ENCODE measurements at places on chromosomes 5 and 9.
A peak's percentile ranks its signal among the peaks of the same experiment; 100 is the strongest.

DNA sequence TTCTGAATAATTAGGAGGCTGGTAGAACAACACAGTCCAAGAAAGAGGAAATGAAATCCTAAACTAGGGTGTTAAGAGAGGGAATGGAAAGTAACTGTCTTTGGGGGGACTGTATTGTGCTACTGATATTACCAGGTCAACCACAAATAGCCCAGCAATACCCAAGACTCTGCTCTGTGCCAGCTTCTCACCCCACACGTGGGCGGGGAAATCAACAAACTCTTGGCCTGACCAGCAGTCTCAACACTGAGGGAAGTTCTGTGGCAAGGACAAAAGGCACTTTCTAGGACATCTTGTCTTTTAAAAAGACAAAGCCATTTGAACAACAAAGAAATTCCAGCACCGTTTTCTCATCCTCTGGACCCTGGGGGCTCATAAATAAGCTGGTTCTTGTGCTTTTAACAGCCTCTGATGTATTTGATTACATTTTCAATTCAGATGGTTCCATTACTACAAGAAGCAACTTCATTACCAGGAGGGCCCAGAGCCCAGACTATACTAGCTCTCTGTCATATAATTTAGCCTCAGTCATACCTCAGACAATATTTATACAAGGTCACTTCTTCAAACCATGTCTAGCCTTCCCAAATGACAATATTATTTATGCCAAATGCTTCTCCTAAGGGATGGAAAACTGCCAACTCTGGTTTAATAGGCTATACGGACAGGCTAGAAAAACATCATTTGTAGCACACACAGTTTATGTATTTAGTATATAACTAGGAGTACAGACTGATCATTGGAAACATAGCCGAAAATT lies 297.8 kb downstream of the CWC27 start:
- no peak for DNase-seq

GRCh38 chr9:113636165-113636564 lies 172.6 kb downstream of the RGS3 start:
- no peak for DNase-seq

DNA sequence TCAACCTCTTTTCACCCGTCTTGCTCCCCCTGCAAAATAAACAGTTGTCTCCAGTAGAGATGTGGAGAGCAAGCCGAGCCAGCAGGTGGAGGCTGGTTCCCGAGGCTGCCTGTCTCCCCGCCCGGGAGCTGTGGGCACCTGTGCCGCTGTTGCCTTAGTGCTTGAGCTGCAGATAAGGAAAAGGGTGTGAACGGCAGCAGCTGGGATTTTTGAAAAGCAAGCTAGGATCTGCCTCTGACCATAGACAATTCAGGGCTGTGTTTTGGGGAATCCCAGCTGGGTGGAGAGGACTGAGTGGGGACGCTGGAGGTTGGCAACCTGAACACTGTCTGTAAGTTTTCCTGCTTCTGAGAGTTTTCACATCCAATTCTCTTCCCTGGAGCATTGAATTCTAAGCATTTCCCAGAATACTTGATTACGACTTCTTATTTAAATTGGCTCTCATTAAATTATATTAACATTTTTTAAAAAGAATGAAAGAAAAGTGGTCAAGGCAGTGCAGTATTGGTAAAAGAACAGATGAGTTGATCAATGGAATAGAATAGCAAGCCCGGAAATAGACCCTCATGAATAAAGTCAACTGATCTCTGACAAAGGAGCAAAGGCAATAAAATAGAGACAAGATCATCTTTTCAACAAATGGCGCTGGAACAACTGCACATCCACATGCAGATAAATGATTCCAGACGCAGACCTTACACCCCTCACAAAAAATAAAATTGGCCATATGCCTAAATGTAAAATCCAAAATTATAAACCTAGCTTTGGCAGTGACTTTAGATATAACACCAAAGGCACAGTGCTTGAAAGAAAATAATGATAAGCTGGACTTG lies 9.7 kb downstream of the WNK2 start:
- peak; percentile 56 for DNase-seq

DNA sequence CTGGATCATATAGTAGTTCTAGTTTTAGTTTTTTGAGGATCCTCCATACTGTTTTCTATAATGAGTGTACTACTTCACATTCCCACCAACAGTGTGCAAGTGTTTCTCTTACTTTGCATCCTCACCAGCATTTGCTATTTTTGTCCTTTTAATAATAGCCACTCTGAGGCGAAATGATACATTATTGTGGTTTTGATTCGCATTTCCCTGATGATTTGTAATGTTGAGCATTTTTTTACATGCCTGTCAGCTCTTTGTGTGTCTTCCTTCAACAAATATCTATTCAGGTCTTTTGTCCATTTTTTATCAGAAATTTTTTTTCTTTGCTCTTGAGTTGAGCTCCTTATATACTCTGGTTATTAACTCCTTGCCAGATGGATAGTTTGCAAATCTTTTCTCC lies 114.0 kb downstream of the ADAMTSL1 start:
- no peak for DNase-seq

GRCh38 chr5:145407300-145408047 lies 427.7 kb downstream of the PRELID2 start:
- no peak for DNase-seq

DNA sequence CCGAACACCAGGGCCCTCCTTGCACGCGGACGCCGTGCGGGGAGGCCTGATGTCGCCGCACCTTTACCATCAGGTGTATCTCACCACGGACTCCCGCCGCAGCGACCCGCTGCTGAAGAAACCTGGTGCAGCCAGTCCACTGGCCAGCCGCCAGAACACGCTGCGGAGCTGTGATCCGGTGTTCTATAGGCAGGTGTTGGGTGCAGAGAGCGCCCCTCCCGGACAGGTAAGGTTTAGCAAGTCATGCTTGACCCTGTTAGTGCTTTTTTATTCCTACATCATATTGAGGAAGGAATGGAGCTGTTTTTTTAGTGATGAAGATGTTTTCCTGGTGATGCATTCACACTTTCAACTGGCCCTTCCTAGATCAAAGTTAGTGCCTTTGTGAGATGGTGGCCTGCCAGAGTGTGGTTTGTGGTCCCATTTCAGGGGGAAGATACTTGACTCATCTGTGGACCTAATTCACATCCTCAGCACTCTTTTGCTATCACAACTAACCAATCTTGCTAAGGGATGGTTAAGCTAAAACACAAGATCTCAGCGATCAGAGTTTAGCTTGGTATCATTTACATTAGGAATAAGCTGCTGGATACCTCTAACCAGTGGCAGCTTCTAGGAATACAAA lies 2.7 kb downstream of the PCDHGC3 start:
- peak; percentile 70 for DNase-seq

DNA sequence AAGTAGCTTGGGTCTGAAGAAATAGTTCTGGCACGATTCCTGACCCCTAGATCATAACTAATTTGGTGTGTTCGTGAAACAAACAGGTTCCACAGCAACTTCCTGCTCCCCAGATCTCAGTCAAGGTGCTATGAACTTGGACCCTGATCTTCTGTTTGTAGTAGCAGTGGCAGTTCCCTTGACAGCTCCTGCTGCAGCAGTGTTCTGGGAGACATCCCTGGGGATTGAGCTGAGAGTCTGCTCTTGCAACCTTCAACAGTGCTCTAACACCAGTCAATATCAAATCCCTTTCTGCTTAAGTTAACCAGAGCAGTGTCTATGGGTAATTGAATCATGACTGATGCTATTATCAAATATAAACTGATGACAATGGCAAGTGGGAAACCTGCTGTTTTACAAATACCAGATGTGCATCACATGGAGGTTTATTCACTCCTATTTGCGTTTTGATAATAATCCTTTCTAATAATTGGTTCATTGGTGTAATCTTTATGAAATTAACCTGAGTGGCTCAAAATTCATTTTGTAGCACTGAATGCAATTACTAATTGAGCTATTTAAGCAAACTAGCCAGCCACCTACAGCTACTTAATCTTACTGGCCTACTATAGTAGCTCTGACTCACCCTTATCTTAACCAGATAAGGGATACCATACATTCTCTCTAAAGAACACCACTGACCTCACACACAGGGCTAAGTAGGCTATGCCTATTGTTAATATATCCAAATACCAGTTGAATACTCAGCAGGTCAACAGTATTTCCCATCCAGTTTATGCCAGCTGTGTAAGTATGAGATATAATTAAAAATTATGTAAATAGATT lies 21.9 kb downstream of the KDM4C start:
- DNase-seq: no peak

- DNase-seq: no peak
Measured at GRCh38 chr5:119362714-119363113, 6.9 kb downstream of the TNFAIP8 start.

GRCh38 chr5:154570572-154571324 lies 92.7 kb upstream of the HAND1 start:
- DNase-seq: no peak

DNA sequence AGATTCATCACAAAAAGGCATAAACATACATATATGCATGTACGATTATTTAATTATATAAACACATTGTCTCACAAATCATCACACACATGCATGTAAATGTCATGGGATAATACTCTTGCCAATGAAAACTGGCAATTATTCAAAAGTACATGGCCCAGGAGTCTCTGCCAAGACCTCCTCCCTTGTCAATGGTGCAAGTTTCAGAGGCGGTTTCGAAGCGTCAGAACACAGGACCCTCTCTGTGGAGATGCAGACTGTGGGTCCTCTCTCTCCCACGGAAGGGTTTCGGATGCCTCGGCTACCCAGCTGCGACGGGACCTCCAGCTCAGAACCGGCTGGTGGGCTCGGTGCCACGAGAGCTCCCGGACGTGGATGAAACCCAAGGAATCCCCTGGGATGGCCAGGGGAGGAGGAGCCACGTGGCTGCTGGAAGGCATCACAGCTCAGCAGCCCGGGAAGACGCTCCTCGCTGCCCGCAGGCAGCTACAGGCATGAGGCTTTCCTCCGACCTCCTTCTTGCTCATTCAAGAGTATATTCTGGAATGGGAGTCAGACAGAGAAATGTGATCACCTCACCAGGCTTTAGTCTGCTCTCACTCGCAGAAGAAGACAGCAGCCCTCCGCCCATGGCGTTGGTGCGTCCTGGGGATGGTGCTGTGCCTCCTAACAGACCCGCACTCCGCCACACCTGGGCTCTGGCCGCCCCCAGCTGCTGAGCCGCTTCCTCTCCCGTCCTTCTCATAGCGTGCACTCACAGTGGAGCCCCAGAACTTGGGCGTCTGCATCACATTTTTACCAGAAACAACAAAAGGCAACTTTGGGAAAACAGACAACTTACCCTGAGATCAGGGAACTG lies 308.8 kb downstream of the IRX2 start:
- no peak for DNase-seq

DNA sequence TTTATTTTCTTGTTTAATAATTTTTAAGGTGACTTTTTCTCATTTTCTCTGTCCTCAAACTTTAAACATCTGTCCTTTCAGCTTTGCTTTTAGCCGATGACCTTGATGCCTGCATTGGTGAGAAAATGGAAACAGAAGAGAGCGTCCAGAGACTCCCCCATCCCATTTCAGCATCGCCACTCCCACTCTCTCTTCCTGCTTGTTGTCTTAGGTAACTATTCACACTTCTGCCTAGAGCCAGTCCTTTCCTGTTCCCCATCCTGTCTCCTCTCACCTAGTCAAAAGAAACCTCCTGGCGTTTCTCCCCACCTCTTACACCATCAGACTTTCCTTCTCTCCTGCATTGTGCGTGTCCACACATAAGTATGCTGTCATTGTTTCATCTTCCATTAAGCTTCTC lies 124.6 kb downstream of the MAST4 start:
- no peak for DNase-seq

DNA sequence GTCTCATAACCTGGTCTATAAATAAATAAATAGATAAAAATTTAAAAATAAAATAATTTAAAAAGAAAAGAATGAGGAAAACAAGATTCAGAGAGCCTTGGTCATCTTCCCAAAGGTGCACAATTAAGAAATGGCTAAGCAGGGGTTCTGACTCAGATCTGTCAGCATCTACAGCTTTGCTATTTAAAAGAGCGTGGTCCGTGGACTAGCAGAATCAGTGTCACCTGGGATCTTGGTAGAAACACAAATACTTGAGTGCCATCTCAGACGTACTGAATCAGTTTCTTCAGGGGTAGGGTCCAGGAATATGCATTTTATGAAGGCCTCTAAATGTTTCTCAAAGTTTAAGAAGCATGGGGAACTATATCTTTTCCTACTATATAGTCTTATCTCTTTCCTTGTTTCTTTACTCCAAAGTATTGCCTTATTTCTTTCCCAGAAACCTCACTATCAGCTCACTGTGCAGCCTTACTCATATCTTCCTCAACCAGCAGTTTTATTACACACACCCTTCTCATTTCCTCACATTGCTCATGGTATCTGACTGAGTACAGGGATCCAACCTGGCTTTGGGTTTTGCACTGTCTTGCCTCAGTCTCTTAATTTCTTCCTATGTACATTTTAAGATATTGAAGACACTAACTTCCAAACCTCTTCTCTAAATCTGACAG lies 58.6 kb downstream of the TMC1 start:
- no peak for DNase-seq

DNA sequence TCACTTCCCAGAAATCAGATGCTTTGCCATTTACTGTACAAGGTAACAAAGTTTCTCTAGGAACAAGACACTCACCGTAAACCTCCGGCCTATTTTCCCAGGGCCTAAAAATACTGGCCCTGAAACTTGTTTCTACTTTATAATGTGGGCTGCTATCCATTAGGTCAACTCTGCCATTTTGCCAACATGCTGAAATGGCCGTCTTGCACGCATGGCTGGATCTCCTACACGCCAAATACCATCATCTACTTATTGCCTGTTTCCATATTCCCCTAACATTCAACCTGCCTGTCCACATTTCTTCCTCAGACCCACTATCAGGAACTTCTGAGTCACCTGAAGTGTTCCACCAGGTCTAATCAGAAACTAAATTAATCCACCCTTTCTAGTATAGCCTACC lies 4.7 kb downstream of the TBCA start:
- no peak for DNase-seq

- DNase-seq: no peak
Measured at GRCh38 chr5:132260714-132261551, 3.4 kb downstream of the PDLIM4 start.

DNA sequence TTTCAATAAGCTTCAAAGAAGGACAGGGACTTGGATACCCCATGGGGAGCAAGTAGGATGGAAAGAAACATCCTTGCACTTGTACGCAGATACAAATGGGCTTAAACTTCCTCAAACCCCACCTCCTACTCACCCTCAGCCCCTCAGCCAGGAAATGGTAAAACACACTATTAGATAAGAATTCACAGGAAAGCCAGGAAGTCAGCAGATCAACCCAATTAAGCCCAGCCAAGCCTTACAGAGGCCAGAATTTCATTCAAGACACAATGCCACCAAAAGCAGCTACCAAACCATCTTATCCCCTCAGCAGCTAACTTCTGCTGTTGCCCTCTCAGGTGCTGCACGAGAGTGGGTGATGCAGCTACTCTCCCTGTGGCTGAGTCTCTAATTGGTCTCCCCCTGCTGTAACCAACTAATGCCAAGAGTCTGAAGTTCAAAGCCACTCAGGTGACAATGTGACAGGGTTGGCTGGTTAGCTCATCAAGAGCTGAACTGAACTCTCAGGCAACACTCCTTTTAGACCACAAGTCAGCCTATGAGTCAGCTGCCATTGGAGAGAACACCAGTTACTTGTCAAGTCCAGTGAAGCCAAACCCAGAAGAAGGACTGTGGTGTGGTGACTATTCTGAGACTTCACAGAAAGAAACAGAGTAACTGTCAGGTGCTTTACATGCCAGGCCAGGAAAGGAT lies 201.9 kb downstream of the ZNF608 start:
- DNase-seq: no peak

GRCh38 chr5:24773261-24773660 lies 128.5 kb upstream of the CDH10 start:
- no peak for DNase-seq
